Stimulated activated CD8-positive, alpha-beta memory T cell treated with anti-CD3 and anti-CD28 coated beads, Interleukin-4, amount 100 ng/mL, for 24 hours (primary cell): ENCODE measurements at places on chromosomes 1 and 21.

DNA sequence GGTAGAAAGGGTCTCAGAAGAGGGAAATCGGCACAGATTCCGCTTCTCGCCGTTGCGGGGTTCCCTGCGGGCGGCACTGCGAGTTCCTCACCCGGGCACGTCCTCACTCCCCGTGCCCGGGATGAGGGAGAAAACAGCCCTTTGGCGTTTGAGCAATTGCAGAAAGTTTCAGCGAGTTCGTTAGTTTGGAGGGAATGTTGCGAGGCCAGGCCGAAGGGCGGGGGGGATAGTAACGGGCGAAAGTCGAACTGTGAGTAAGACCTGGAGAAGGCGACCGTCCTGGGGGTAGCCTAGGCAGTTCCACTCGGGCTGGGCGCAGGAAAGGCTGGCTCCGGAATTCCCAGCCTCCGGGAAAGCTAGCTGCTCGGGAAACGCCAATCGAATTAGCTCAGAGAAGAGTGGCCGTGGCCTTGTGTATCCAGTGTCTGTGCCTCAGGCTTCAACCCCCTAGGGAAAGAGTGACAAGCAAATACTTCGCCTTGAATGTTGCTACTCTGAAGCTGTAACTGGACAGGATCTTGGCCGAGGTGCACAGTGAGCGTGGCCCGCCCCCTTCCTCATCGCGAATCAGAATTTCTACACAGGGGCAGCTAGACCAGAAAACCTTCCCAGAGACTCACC, 787 bp downstream of the PTGFR start:
- DNase-seq = no peak

- no peak for DNase-seq
Measured at GRCh38 chr1:35222322-35223083, 29.6 kb upstream of the SFPQ start.

DNA sequence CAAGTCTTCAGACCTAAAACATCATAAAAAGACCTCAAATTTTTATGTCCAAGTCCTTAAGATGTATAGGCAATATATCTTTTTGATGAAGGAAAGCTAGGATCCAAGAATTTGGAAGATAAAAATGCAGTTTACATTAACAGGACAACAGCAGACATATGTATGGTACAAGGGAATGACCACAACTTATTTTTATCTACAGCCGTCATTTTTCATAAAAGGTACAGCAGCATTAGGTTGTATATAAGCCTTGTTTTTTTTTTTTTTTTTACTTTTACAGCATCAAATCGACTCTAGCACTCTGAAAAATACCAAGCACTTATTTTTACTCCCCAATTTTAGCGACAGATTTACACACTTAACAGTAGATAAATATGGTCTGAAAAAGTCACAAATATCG, 1.3 kb downstream of the SRSF10 start:
- DNase-seq = no peak

- DNase-seq = no peak
Measured at GRCh38 chr1:78839704-78840277, 166.7 kb downstream of the ADGRL4 start.

- DNase-seq = no peak
Measured at GRCh38 chr1:198751741-198752140, 112.9 kb downstream of the PTPRC start.
